ENCODE measurements at places on chromosomes 2 and 18.

DNA sequence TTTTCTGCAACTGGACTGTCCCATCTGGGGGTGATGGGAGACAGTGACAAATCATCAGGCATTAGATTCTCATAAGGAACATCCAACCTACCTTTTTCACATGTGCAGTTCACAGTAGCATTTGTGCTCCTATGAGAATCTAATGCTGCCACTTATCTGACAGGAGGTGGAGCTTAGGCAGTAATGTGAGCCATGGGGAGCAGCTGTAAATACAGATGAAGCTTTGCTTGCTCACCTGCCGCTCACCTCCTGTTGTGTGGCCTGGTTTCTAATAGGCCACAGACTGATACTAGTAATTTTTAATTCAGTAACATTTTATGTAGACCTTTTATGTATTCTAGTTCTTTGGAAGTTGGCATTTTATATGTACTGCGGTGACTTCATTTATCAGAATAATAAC, 180.1 kb upstream of the SPOPL start:
- DNase-seq = no peak

- DNase-seq = no peak
Measured at GRCh38 chr2:157443795-157444640, at the start of gene CYTIP. Gene CYTIP (minus strand): TSS chr2:157444089. CDS start chr2:157444020, 69 bp downstream.

DNA sequence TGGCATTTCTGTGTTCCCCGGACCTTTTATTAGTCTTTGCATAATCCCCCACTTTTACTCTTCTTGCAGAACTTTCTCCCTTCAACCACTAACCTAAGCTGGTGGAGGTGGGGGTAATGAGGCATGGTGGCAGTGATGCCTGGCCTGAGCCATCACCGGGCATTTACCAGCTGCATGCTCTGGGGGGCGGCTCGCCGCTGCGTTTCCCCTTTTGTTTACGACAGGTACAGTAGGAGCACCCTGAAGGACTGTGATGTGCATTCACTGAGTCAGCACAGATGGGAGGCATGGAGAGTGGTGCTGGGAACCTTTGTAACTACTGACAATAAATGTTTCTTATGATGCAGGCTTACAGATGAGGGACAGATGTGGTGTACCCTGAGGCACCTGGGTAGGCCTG, 46.9 kb downstream of the PLEKHB2 start:
- no peak for DNase-seq

GRCh38 chr2:106257135-106257534, 63.0 kb upstream of the UXS1 start:
- no peak for DNase-seq

- no peak for DNase-seq
Measured at GRCh38 chr2:95062242-95063085, 37.0 kb downstream of the MAL start.

Data from hepatocyte (in vitro differentiated cells).